ENCODE measurements at places on chromosomes 1 and 21. TPM values are rescaled to one million over a fixed set of nuclear protein-coding genes. Genes with fewer than 3 reads are reported as not detected.

The LPAR3 gene
- 0.46 TPM for total RNA-seq

The PRKAB2 gene
- total RNA-seq: 34.1 TPM

The LCE1C gene
- total RNA-seq: not detected

The FMOD gene
- total RNA-seq: 0.92 TPM

The PLEKHN1 gene
- not detected for total RNA-seq

The ANGPTL3 gene
- not detected for total RNA-seq

The KIF26B gene
- 19.4 TPM for total RNA-seq

The GJA4 gene
- total RNA-seq: 3.9 TPM

The TNFRSF4 gene
- not detected for total RNA-seq

The TRMT13 gene
- total RNA-seq: 24.7 TPM

The ACTL8 gene
- 0.23 TPM for total RNA-seq

The EVI5 gene
- total RNA-seq: 78.4 TPM

The B3GALT5 gene
- 3.2 TPM for total RNA-seq

The ATF3 gene
- total RNA-seq: 0.92 TPM

The LRRC52 gene
- not detected for total RNA-seq

The USH2A gene
- 1.4 TPM for total RNA-seq

The FCRL2 gene
- not detected for total RNA-seq

The ADGRB2 gene
- 59.5 TPM for total RNA-seq

The CD52 gene
- total RNA-seq: not detected

The LHX8 gene
- total RNA-seq: 26.8 TPM

The CCDC17 gene
- total RNA-seq: 0.46 TPM

The VSIG8 gene
- total RNA-seq: not detected

The MAB21L3 gene
- 0.46 TPM for total RNA-seq

The RCAN3 gene
- 44.3 TPM for total RNA-seq

The SPRR2G gene
- total RNA-seq: not detected

The FAM78B gene
- total RNA-seq: 6.7 TPM

The GUCA2A gene
- not detected for total RNA-seq

The TOR3A gene
- 17.1 TPM for total RNA-seq

The HMCN1 gene
- 4.4 TPM for total RNA-seq

The CFAP45 gene
- 5.8 TPM for total RNA-seq

The UBIAD1 gene
- 21.0 TPM for total RNA-seq

The CACNA1S gene
- under 0.01 TPM for total RNA-seq

The DNAI4 gene
- total RNA-seq: 81.0 TPM

The BTBD8 gene
- total RNA-seq: 93.0 TPM

The EVA1C gene
- 2.1 TPM for total RNA-seq

The SPRR2A gene
- total RNA-seq: not detected

The MSH4 gene
- total RNA-seq: 1.6 TPM

The ISG20L2 gene
- total RNA-seq: 15.7 TPM

The TMOD4 gene
- not detected for total RNA-seq

The MTHFR gene
- 25.4 TPM for total RNA-seq

The SDE2 gene
- 44.5 TPM for total RNA-seq

The RNU1-3 gene
- total RNA-seq: under 0.01 TPM

The SPATC1L gene
- 10.4 TPM for total RNA-seq

The TAL1 gene
- 5.8 TPM for total RNA-seq

The SELL gene
- 1.4 TPM for total RNA-seq

The LCE2A gene
- not detected for total RNA-seq

The PIGR gene
- not detected for total RNA-seq

The DCAF8 gene
- total RNA-seq: 67.4 TPM

The HES4 gene
- 17.1 TPM for total RNA-seq

The TRIM17 gene
- total RNA-seq: 4.4 TPM

The WNT3A gene
- not detected for total RNA-seq

The ZNF436 gene
- total RNA-seq: 67.1 TPM

The TNFSF4 gene
- 1.2 TPM for total RNA-seq

The PLEKHA6 gene
- total RNA-seq: 23.1 TPM

The OR2M3 gene
- 0.46 TPM for total RNA-seq

The PLA2G5 gene
- total RNA-seq: 1.8 TPM

The C1QC gene
- total RNA-seq: 18.0 TPM
